ENCODE measurements at places on chromosomes 2 and 18.

- no peak for DNase-seq
Observed at GRCh38 chr18:48541026-48541746, 2.4 kb downstream of the CTIF start.

DNA sequence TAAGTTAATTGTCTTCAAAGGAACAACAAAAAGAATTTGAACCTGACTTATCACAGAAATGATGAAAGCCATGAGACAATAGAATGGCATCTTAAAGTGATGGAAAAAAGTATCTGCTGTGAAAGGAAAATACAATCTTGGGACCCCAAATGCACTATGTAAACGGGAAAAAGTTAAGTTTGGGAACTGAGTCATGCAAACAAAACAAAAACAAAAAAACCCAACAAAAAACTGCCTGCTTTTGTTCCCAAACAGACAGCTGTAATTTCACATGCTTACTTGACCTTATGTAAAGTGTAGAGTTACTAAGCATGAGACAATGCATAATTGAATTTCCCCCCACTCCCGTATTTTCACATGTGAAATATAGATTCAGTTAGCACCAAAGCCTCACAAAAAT, 122.1 kb upstream of the RBMS1 start:
- no peak for DNase-seq

DNA sequence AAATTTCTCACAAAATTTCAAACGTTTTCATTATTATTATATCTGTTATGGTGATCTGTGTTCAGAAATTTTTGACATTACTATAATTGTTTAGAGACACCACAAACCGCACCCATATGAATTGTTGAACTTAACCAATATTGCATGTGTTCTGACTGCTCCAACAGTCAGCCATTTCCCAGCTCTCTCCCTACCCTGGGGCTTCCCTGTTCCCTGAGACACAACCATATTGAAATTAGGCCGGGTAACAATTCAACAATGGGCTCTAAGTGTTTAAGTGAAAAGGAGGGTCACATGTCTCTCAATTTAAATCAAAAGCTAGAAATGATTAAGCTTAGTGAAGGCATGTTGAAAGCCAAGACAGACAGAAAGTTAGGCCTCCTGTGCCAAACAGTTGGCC, 424.0 kb downstream of the DSC3 start:
- DNase-seq, result no peak

- no peak for DNase-seq
Observed at GRCh38 chr2:209973328-209973727, 29.1 kb upstream of the RPE start.

DNA sequence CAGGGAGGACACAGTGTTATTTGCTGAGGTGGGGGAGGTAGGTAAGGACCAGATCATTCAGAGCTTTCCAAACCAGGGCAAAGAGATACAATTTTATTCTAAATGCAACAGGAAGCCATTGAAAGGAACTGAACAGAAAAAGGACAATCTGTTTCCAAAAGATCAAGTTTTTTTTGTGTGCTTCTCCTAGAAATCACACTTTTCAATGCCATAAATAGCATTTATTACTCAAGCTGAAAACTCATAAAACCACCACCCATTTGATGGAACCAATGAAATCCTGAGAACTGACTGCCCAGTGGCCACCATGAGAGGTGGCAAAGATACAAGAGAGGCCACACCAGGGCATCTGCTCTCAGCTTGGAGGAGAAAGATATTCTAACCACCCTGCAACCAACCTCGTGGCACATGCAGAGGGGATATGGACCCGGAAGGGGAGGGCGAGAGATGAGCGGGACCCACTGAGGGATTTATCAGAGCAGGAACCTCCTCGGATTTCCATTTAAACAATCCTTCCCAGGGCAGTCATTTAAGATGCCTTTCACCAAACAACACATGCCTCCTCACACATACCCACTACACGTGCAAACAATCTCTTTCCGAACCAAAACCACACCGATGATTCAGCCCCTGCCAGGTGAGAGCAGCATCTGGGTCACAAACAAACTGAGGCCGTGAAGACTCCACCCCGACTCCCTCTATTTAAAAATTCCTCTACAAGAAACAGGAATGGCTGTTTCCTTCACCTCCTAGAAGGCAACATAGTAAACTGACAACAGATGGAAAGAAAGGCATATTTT, 8.8 kb downstream of the CYB5A start:
- DNase-seq, result no peak

- no peak for DNase-seq
Observed at GRCh38 chr2:109066501-109066900, 62.5 kb upstream of the SH3RF3 start.

- no peak for DNase-seq
Observed at GRCh38 chr18:72194072-72194471, 350.1 kb downstream of the CBLN2 start.

GRCh38 chr18:65235966-65236624, 514.7 kb upstream of the CDH7 start:
- no peak for DNase-seq

- DNase-seq, result no peak
Observed at GRCh38 chr2:57809230-57809629, 237.4 kb upstream of the VRK2 start.

- no peak for DNase-seq
Observed at GRCh38 chr2:159542101-159542500, 74.2 kb downstream of the BAZ2B start.

- DNase-seq, result no peak
Observed at GRCh38 chr2:126751477-126751876, 95.5 kb downstream of the GYPC start.

DNA sequence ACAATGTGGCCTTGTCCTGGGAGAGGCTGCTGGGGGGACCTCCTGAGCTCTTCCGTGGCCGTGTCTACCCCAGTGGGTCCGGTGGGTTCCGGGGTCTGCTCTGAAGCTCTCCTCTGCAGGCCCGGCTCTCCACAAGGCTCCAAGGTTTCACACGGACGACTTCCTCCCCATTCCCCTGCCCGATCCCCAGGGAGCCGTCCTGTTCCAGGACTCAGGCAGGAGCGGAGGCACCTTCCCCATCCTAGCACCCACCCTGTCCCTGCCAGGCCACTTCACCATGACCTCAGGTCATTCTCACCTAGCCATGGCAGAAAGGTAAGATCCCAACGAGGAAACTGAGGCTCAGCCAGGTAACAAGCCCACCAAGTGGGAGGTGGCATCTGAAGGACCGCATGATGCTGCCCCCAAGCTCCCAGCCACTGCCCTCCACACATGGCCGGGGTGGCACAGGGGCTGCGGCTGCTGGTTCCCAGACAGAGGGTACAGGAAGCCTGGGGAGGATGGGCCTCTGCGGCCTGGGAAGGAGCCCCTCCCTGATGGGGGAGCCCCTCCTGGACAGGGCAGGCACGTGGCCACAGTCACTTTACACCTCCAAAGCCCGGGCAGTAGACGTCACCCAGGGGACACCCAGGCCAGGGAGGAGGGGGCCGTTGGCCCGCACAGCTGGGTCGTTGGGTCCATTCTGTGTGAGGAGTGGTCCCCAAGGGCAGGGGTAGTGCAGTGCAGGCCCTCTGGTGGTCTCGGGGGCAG, 274.0 kb downstream of the NDUFA10 start:
- DNase-seq, result no peak

GRCh38 chr2:104703669-104704068, 150.2 kb upstream of the POU3F3 start:
- DNase-seq, result no peak

- DNase-seq, result no peak
Observed at GRCh38 chr2:207796585-207797350, 27.1 kb upstream of the FZD5 start.

- DNase-seq, result no peak
Observed at GRCh38 chr2:197134206-197134605, 176.4 kb downstream of the ANKRD44 start.

DNA sequence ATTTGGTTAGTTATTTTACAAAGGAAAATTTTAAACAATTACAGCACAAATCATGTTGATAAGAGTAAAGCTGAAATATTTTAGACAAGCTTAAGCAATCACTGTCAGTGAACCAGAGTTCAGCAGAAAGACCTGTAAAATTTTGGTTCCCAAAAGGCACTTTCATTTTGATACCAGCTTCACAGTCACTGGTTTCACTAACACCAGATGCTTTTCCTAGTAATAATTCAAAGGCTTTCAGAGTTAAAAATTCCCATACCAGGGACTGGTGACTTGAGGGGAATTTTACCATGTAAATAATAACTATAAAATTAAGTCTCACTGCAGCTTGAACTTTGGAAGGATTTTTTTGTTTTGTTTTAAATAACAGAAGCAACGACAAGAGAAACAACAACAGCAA, 102.3 kb upstream of the CD302 start:
- no peak for DNase-seq

DNA sequence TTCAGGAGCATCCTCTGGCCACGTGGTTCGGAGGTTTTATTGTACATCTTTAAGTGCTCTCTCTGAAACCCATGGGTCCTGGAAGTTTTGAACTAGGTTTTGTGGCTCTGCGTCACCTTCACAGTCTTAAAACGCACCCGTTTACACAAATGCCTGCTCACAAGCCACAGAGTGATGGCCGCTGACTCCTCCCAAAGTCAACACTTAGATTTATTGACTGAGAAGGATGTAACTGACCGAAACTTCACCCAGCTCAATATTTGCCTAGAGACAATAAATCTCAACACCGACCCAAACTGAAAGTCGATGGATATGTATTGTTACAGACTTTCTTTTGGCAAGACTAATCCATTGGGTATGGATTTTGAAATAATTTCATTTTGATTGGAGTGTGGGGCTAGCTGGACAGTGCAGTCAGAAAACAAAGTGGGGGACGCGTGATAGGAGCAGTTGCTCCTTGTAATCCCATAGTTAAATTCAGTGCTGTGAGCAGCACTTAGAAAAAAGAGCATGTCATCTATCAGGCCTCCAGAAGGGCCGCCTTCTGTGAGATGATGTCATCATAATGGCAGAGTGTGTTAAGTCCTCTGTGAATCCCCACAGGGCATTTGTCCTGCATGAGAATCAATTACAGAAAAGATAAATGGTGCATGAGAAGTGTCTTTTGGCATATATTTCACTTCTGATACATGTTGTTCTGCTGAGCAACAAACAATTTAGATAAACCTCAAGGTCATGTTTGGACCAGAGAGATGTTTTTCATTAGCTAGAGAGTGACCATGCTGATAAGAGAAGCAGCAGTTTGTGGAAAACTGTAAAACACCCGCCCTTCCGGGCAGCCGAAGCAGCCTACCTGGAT, 183.7 kb downstream of the INO80D start:
- DNase-seq, result no peak

GRCh38 chr18:63238693-63239075, 80.9 kb downstream of the BCL2 start:
- no peak for DNase-seq

GRCh38 chr2:28617502-28618184, 121.8 kb downstream of the PLB1 start:
- DNase-seq, result no peak

- DNase-seq, result no peak
Observed at GRCh38 chr2:5548991-5549715, 143.0 kb upstream of the SOX11 start.

GRCh38 chr2:128362889-128363228, 44.2 kb upstream of the HS6ST1 start:
- DNase-seq, result no peak

- DNase-seq, result no peak
Observed at GRCh38 chr2:186716004-186716403, 22.1 kb downstream of the FAM171B start.

DNA sequence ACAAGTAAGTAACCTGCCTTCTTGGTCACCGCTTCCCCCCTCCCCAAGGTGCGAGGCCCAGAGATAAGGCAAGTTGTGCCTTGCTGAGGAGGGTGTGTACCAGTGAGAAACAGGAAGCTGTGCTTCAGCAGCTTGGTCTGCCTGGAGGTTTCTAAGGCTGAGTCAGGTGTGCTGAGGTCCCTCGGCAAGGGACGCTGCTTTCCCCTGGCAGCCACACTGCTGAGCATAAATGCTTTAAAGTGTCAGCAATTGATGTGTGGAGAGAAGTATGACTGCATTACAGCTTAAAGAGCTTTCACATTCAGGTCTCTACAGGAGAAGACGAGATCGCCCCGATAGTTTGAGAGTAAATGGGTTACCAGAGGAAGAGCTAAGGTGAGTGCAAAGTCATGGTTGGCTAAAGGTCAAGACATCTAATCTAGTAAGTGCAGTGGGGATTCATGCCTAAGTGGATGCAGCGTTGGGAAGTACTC, 86.9 kb downstream of the LIMS1 start:
- DNase-seq, result peak; percentile 52

- no peak for DNase-seq
Observed at GRCh38 chr2:29207352-29208148, 92.3 kb downstream of the CLIP4 start.

DNA sequence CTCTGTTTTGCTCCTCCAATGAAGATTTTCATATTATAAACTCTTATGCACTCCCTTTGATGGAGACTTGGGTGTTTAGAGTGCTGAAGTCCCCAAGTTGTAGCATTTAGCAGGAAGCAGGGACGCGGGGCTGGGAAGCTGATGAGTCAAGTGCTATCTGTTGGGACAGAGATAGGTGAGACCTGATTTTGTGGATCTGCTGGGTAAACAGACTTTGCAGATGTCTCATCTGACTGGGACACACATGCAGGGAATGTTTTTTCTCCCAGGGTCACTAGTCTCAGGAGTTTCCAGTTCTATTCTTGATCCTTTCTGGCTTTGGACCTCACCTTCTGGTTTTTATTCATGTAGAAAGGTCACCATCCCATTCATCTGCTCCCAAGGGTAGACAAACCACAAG, 79.7 kb upstream of the ACAA2 start:
- no peak for DNase-seq
